ENCODE measurements at places on chromosomes 12 and 14. TPM values are rescaled to one million over a fixed set of nuclear protein-coding genes. Genes with fewer than 3 reads are reported as not detected.

- peak; percentile 34 for DNase-seq
- H3K4me3 ChIP-seq, result peak overlapping the region; percentile 87
- peaks cover 19% of the 10 kb centered on the region for H3K36me3 ChIP-seq
- no peaks in the 10 kb centered on the region for H3K27me3 ChIP-seq
- H3K4me1 ChIP-seq, result peaks cover 49% of the 10 kb centered on the region
Observed at GRCh38 chr12:79933532-79934264, 1.2 kb downstream of the PPP1R12A start.

DNA sequence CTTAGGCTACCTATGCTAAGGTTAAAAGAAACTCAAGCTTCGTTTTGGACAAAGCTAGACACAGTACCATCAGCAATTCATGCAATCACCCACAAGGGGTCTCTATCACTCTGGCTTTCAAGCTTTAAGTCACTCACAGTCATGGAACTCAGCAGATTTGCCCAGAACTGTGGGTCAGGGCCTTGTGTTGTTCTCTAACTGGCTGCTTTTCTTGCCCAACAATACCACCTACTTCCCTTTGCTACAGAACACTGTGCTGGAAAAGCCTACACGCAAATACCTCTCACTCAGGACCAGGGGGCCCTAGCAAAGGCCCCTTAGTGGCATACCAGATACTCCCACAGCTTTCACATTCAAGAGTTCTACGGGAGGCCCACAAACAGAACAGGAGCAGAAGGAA lies 9.1 kb downstream of the NEMP1 start:
- H3K27ac ChIP-seq, result peak overlapping the region; percentile 85
- peak; percentile 65 for DNase-seq
- H3K4me3 ChIP-seq, result no peak overlapping the region
- H3K4me1 ChIP-seq, result peaks cover 49% of the 10 kb centered on the region
- H3K36me3 ChIP-seq, result peaks cover 60% of the 10 kb centered on the region
- H3K27me3 ChIP-seq, result no peaks in the 10 kb centered on the region

DNA sequence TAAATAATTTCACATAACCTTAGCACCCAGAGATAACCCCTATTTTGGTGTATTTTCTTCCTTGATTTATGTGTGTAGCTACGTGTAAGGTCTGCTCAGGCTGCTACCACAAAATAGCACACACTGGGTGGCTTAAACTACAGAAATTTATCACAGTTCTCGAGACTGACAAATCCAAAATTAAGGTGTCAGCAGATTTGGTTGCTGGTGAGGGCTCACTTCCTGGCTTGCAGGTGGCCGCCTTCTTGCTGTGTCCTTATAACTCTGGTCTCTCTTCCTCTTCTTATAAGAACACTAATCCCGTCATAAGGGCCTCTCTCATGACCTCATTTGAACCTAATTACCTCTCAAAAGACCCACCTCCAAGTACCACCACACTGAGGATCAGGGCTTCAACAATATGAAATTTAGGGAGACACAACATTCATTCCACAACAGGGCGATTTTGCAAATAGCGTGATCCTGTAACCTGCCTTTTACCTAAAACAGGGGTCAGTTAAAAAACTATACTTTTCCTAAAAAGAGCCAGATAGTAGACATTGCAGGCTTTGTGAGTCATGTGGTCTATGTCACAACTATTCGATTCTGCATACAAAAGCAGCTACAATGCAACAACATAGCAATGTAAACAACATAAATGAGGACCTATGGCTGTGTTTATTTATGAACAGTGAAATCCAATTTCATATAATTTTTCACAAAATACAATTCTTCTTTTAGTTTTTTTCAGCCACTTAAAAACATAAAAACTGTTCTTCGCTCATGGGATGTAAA lies 371.7 kb downstream of the DPF3 start:
- peaks cover 1% of the 10 kb centered on the region for H3K27me3 ChIP-seq
- H3K27ac ChIP-seq, result peak overlapping the region; percentile 44
- H3K4me3 ChIP-seq, result no peak overlapping the region
- peaks cover 66% of the 10 kb centered on the region for H3K36me3 ChIP-seq
- no peak for DNase-seq
- peaks cover 87% of the 10 kb centered on the region for H3K4me1 ChIP-seq

KRT2 gene
- total RNA-seq, result not detected

AQP6 gene
- total RNA-seq, result not detected

DTX1 gene
- total RNA-seq, result 0.18 TPM

All from activated CD4-positive, alpha-beta memory T cell treated with anti-CD3 and anti-CD28 coated beads, Interleukin-2, amount 10 ng/mL, durations not matched to agents 7 days and 5 days (primary cell).